Neural crest cell (in vitro differentiated cells): ENCODE measurements at places on chromosomes 11 and 22. TPM values are rescaled to one million over a fixed set of nuclear protein-coding genes. Genes with fewer than 3 reads are reported as not detected.
A peak's percentile ranks its signal among the peaks of the same experiment; 100 is the strongest.

The CREB3L1 gene
- 0.71 and 0.75 TPM in 2 replicates for total RNA-seq

DNA sequence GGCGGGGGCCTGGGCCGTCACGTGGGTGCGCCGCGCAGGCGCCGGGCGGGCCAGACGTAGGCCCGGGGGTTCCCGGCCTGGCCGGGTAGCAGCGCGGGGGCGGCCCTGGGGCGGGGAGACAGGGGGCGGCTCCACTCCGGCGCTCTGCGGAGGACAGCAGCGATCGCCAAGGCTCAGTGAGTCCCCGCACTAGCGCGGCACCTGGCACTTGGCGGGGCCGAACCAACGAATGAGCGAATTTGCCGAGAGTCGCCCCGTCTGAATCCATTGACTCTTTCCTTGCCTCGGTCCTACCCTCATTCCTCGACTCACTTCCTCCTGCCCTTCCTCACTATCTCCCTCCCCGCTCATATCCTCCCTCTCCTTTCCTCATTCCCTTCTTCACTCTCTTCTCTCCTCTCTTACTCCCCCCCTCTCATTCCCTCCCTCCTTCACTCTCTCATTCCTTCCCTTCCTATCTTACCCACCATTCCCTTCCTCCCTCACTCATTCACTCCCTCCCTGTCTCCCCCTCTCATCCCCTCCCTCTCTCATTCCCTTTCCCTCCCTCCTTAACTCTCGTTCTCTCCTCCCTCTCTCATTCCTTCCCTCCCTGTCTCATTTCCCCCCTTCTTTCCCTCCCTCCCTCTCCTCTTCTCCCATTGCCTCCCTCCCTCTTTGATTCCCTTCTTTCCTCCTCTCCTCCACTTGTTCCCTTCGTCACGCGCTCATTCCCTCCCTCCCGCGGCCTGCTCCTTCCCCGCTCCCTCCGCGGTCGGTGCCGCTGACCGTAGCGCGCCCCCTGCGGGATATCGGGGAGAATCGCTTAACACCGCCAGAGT, 476 bp upstream of the KLHL22 start:
- peaks cover 38% of the 10 kb centered on the region for H3K4me1 ChIP-seq
- H3K27me3 ChIP-seq: no peaks in the 10 kb centered on the region
- DNase-seq: peak; percentile 84
- H3K27ac ChIP-seq: peak overlapping the region; percentile 92

The HTR3A gene
- 3.8 and 4.6 TPM in 2 replicates for total RNA-seq

GRCh38 chr11:59804061-59804460, 6.5 kb downstream of the MRPL16 start:
- H3K36me3 ChIP-seq: peaks cover 4% of the 10 kb centered on the region
- no peak overlapping the region for H3K27ac ChIP-seq
- no peaks in the 10 kb centered on the region for H3K4me1 ChIP-seq
- no peak overlapping the region for H3K4me3 ChIP-seq

The SLC25A18 gene
- 0.34 and 0.86 TPM in 2 replicates for total RNA-seq

DNA sequence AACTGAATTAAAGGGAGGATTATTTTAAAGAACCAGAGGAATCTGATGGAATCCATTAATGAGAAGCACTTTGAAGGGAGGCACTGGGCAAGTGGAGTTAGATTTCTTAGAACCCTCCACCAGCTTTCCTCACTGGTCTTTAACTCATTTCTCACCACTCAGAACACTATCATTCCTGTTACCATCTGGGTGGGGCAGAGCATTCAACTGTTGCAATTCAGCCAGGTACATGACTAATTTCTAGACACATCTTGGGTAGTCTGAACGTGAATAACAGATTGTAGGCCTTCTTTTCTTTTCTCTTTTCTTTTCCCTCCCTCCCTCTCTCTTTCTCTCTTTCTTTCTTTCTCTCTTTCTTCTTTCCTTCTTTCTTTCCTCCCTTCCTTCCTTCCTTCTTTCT, 15.5 kb upstream of the MMP1 start:
- H3K4me3 ChIP-seq: no peak overlapping the region
- H3K27me3 ChIP-seq: no peaks in the 10 kb centered on the region
- H3K36me3 ChIP-seq: no peaks in the 10 kb centered on the region
- no peaks in the 10 kb centered on the region for H3K4me1 ChIP-seq

DNA sequence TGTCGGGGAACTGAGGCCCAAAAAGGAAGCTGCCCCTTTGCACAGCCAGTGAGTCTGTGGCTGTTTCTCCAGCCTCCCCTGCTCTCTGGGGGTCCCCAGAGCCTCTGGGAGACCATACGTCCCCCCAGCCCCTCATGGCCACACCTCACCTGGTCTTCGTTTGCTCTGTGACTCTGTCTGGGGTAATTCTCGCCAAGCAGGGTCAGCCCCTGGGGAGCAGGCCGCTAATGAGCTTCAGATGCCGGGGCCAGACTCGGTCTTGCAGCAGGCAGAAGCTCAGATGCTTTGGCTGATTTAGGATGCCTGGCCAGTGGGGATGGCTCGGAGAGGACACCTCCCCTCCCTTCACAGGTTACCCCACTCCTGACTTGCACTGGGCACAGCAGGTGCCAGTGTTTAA, 24.1 kb upstream of the WNT11 start:
- H3K4me3 ChIP-seq: peak overlapping the region; percentile 73
- H3K4me1 ChIP-seq: peaks cover 13% of the 10 kb centered on the region
- no peak overlapping the region for H3K27ac ChIP-seq
- DNase-seq: no peak
- H3K27me3 ChIP-seq: peaks cover 7% of the 10 kb centered on the region
- peaks cover 1% of the 10 kb centered on the region for H3K36me3 ChIP-seq

DNA sequence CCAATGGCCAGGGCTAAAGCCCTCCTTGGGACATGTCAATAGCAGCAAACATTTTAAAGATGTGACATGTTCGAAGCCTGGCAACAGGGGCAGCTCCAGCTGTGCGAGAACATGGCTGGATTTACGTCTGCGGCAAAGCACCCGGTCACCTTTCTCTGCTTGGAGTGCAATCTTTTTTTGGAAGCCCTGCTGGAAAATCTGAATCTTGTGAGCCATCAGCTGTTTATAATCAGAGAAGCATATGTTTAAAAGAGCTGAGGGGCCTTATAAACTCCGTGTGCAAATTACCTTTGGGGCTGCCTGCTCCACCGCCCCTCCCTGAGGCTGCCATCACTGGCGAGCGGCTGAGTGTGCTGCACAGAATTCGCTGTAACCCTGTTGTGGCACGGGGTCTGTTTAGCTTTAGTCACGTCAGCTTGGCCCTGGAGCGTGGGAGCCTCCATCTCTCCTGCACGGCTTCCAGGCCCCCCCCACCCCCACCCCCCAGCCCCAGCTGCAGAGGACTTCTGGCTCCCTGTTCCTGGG, 9.0 kb upstream of the KCNQ1OT1 start:
- no peak overlapping the region for H3K4me3 ChIP-seq
- H3K27ac ChIP-seq: no peak overlapping the region
- H3K36me3 ChIP-seq: no peaks in the 10 kb centered on the region
- peaks cover 7% of the 10 kb centered on the region for H3K27me3 ChIP-seq
- DNase-seq: no peak

- H3K4me1 ChIP-seq: peaks cover 13% of the 10 kb centered on the region
- no peak for DNase-seq
- no peaks in the 10 kb centered on the region for H3K36me3 ChIP-seq
- H3K27ac ChIP-seq: no peak overlapping the region
- peaks cover 81% of the 10 kb centered on the region for H3K27me3 ChIP-seq
- H3K4me3 ChIP-seq: no peak overlapping the region
These were observed 6.0 kb downstream of the FGF19 start for GRCh38 chr11:69697861-69698260.

DNA sequence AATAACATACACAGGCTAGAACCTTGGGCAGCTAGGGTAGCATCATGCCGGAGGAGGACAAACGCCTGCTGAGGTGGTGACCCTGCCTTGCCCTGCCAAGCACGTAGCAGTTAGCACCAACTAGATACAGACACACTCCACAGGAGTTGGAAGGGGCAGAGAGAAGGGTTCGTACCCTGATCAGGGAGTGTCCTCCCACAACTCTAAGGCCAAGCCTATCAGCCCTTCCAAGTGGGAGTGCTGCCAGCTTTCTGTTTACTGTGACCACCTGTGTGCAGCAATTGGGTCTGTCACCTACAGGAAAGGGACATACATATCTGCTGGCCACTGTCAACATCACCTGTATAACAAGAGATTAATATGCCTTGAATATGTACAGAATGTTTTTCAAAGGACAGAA, 1.9 kb upstream of the THAP7 start:
- no peak overlapping the region for H3K27ac ChIP-seq
- no peak for DNase-seq
- peaks cover 5% of the 10 kb centered on the region for H3K27me3 ChIP-seq
- peaks cover 26% of the 10 kb centered on the region for H3K4me1 ChIP-seq
- no peaks in the 10 kb centered on the region for H3K36me3 ChIP-seq

DNA sequence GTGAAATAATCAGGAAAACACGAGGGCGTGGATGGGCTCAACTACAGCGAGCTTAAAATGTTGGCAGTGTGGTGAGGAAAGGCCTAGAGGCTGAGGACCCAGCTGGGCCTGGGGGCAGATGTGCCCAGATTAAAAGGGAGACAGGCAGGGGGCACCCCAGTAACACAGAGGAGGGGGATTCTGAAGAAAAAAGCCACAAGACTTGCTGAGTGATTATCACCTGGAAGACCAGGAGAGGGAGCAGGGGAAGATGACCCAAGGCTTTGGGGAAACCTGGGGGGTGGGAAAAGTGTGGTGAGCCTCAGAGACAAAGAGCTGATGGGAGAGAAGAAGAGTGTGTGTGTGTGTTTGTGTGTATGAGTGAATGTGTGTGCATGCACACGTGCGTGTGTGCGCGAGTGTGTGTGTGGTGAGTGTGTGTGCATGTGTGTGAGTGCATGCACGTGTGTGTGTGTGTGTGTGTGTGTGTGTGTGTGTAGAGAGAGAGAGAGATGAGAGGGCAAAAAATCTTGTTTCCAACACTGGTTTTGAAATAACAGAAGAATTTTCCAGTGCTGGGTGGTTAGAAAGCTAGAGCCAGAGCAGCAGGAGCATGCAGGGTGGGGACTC, 500.5 kb downstream of the BUD13 start:
- peaks cover 14% of the 10 kb centered on the region for H3K4me1 ChIP-seq
- no peaks in the 10 kb centered on the region for H3K36me3 ChIP-seq
- H3K4me3 ChIP-seq: no peak overlapping the region
- DNase-seq: no peak
- no peak overlapping the region for H3K27ac ChIP-seq
- H3K27me3 ChIP-seq: no peaks in the 10 kb centered on the region

DNA sequence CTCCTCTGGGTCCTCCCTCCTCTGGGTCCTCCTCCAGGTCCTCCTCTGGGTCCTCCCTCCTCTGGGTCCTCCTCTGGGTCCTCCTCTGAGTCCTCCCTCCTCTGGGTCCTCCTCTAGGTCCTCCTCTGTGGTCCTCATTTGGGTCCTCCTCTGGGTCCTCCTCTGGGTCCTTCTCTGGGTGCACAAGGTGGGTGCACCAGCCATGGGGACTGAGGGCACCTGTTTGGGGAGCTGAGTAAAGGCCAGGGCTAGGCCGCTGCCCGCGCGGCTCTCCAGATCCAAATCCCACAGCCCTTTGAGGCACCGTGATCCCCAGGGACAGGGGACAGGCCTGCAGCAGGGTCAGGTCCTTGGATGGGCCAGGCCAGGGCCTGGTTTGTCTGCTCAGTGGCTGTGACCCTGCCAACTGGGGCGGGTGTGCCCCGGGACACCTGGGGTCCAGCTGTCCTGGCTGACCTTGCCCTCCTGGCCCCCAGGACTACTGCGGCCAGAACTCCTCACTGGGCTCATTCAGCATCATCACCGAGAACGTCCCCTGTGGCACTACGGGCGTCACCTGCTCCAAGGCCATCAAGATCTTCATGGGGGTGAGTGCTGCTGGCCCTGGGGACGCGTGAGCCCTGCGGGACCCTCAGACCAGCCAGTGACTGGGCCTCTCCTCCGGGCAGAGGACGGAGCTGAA, 12.7 kb downstream of the MUC2 start:
- H3K27ac ChIP-seq: no peak overlapping the region
- H3K4me1 ChIP-seq: no peaks in the 10 kb centered on the region
- H3K36me3 ChIP-seq: no peaks in the 10 kb centered on the region
- DNase-seq: no peak
- H3K27me3 ChIP-seq: no peaks in the 10 kb centered on the region

The ST3GAL4 gene
- 22.4 and 23.1 TPM in 2 replicates for total RNA-seq

The EED gene
- 39.2 and 41.8 TPM in 2 replicates for total RNA-seq

GRCh38 chr22:48300877-48301276, 1526.8 kb downstream of the BRD1 start:
- peak overlapping the region; percentile 12 for H3K27ac ChIP-seq
- H3K4me1 ChIP-seq: no peaks in the 10 kb centered on the region
- H3K36me3 ChIP-seq: no peaks in the 10 kb centered on the region
- no peaks in the 10 kb centered on the region for H3K27me3 ChIP-seq
- no peak for DNase-seq
- H3K4me3 ChIP-seq: no peak overlapping the region

DNA sequence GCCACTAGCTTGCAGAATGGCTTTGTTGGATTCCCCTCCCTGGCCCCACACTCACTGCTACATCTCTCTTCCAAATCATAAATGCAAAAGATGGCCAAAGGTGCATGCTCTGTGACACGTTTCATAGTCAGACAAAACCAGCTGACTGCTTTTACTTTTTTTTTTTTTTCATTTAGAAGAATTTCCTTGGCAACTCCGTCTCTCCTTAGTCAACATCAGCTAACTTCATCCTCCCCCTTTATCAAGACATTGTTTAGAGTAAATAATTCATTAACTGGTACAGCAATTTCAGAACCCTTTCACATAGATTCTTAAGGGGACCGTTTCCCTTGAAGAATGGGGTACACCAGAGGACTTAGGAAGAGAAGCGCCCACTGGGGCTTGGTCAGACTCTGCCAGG, 16.0 kb downstream of the KCNQ1OT1 start:
- no peaks in the 10 kb centered on the region for H3K27me3 ChIP-seq
- H3K4me3 ChIP-seq: no peak overlapping the region
- H3K27ac ChIP-seq: no peak overlapping the region
- no peaks in the 10 kb centered on the region for H3K36me3 ChIP-seq
- no peak for DNase-seq

DNA sequence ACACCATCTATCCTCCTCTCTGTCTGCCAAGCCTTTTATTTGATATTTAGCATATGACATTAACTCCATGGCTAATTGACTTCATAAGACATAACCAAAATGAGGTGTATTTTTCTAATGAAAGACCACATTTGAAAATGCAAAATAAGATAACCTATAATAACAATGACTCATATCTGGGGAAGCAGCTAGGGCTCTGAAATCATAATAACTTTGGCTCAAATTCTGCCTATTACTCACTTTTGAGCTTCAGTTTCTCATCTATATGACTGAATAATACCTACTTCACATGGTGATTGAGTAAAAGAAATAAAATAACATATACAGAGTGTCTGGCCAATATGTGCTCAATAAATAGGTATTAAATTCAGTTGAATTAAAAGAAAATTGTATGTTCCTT, 1419.8 kb upstream of the TENM4 start:
- no peak for DNase-seq
- no peaks in the 10 kb centered on the region for H3K27me3 ChIP-seq
- no peaks in the 10 kb centered on the region for H3K36me3 ChIP-seq
- no peak overlapping the region for H3K4me3 ChIP-seq

GRCh38 chr11:134401825-134402809, 9.9 kb downstream of the B3GAT1 start:
- peaks cover 10% of the 10 kb centered on the region for H3K36me3 ChIP-seq
- no peak overlapping the region for H3K4me3 ChIP-seq
- no peak overlapping the region for H3K27ac ChIP-seq

The UCP3 gene
- total RNA-seq: 4.0 TPM in 2 replicates

- peaks cover 40% of the 10 kb centered on the region for H3K4me1 ChIP-seq
- H3K36me3 ChIP-seq: no peaks in the 10 kb centered on the region
- H3K27ac ChIP-seq: no peak overlapping the region
- H3K4me3 ChIP-seq: no peak overlapping the region
- no peaks in the 10 kb centered on the region for H3K27me3 ChIP-seq
These were observed 70.8 kb downstream of the FAT3 start for GRCh38 chr11:92295175-92296137.
